Amygdala (tissue), 56 donors: ENCODE measurements at places on chromosomes 2 and 18.

GRCh38 chr18:79332646-79333045 lies 63.1 kb upstream of the NFATC1 start:
- no peak for DNase-seq

DNA sequence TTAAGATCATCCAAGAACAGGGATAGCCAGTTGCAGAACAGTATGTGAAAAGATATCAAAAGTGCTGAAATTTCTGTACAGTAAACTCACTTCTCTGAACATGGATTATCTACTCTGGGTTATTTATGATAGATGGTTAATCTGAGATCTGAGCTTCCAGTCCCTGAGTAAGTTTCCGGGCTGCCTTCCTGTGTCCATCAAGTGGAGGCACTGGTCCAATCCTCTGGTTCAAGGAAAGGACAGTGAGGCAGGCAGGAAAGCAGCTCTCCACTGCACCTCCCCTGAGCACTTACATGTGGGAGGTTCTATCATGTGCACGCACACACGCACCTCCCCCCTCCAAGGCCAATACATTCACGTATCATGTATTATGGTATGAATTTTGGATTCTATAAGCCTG lies 32.5 kb downstream of the GPR45 start:
- DNase-seq, result no peak

DNA sequence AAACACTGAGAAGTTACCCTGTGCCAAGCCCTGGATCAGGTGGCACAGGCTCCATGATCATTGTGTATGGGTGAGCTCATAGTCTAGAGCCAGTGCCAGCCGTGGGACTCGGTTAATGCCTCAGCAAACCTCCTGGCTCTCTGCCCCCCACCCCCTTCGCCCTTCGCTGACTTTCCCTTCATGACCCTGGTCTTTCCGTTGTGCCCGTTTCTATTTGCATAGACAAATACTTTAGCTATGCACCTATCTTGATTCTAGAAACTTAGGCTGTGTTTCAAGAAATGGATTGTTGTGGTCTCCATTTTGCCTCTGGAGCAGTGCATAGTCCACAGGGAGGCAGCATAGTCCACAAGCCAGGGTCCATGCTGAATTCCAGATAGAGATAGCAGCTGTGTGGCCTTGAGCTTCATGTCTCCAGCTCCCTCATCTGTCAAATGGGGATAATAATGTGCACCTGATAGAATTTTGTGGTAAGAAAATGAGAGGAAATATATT lies 44.8 kb upstream of the KDM3A start:
- DNase-seq, result peak; percentile 23

- DNase-seq, result no peak
Measured at GRCh38 chr2:225510796-225511195, 111.3 kb downstream of the NYAP2 start.

GRCh38 chr18:61889541-61889940 lies 3.3 kb downstream of the RNF152 start:
- no peak for DNase-seq

DNA sequence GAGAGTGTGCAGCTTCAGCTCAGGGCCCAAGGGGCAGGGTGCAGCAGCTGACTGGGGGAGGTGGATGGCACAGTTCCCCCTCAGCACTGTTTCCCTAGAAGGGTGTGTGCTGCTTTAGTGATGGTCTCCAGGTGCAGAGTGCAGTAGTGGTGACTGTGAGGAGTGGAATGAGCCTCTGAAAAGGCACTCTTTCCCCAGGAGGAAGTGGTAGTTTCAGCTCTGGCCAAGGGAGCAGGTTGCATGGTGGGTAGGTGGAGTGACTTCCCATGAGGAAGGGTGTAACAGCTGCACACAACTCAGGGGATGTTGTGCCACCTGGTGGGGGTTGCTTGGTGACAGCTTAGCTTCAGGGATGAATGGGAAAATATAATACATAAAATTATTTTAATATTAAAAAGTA lies 251.5 kb upstream of the NXPH2 start:
- DNase-seq, result no peak

DNA sequence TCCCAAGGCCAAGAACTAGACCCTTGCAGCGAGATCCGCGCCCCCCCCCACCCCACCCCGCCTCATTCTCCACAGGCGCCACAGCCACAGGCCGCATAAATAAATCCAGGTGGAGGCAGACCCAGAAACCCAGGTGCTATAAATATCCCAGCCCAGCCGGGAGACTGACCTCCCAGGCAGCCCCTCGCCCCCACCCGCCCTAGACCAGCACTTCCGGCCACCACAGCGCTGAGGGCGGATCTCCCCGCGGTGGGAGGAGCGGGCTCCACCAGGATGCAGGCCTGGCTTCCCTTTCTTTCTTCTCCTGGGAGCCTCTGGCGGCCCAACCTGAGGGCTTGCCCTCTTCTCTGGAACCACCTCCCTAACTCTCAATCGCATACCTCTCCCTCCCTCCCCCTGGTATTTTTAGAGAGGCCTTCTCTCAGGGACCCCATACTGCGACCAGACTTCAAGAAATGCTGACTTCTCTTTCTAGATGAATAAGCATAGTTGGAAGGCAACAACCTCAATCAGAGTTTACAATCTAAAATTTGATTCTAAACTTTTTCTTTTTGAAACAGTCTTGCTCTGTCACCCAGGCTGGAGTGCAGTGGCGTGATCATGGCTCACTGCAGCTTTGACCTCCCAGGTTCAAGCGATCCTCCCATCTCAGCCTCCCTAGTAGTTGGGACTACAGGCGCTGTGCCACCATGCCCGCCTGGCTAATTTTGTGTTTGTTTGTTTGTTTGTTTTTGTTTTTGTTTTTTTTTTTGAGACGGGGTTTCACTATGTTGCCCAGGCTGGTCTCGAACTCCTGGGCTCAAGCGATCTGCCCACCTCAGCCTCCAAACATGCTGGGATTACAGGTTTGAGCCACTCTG lies 55.0 kb downstream of the PKDCC start:
- DNase-seq, result no peak

GRCh38 chr2:44392338-44392943 lies 30.7 kb downstream of the CAMKMT start:
- DNase-seq, result no peak

GRCh38 chr2:176986487-176986886 lies 226.1 kb upstream of the HNRNPA3 start:
- no peak for DNase-seq

DNA sequence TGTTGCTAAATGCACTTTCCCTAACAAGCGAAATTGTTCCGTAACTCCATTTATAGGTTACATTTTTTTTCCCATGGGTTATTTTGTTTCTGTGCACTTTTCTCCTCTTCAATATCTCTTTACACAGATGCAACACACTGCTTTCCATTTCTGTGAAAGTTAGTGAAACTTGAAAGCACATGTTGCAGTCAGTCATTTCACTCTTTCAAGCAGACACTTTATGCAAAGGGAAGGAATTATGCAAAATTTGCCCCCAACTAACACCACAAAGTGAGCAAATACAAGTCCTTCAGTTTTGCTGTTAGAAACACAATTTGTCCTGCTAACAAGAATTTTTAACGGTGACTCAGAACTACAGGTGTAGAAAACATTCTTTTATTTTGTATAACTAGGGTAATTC lies 124.8 kb downstream of the PTH2R start:
- no peak for DNase-seq

GRCh38 chr2:181959508-181959907 lies 26.1 kb upstream of the PPP1R1C start:
- DNase-seq, result no peak

- no peak for DNase-seq
Measured at GRCh38 chr2:75516378-75517360, 44.1 kb downstream of the EVA1A start.
